ENCODE measurements at places on chromosomes 4 and X.

- no peak for DNase-seq
These were observed 236.1 kb downstream of the SPRY1 start for GRCh38 chr4:123632693-123633030.

GRCh38 chr4:123555233-123555806, 158.7 kb downstream of the SPRY1 start:
- DNase-seq: peak; percentile 36

DNA sequence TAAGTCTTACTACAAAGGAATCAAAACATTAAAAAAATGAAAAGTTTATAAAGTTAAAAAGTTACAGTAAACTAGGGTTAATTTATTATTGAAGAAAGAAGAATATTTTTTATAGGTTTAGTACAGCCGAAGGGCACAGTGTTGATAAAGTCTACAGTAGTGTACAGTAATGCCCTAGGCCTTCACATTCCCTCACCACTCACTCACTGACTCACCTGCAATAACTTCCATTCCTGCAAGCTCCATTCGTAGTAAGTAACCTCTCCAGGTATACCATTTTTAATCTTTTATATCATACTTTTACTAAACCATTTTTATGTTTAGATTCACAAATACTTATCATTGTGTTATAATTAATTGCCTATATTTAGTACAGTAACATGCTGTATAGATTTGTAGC, 307.5 kb upstream of the FAM241A start:
- DNase-seq: no peak

DNA sequence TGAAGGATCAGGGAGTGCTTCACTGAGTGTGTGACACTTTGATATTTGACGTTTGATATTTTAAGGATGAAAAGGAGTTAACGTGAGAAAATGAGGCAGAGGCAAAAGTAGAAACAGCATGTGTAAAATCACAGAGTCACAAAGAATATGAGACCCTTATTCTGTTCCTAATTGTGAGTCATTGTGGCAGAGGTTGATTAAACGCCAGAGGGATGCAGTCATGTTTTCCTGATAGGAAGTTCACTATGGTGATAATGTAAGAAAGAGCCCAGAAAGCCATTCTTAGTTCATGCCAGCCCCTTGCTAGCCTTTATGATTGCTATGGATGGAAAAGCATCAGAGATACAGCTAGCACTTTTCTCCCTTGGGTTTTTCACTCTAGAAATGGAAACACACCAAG, 33.5 kb upstream of the IGSF1 start:
- no peak for DNase-seq

DNA sequence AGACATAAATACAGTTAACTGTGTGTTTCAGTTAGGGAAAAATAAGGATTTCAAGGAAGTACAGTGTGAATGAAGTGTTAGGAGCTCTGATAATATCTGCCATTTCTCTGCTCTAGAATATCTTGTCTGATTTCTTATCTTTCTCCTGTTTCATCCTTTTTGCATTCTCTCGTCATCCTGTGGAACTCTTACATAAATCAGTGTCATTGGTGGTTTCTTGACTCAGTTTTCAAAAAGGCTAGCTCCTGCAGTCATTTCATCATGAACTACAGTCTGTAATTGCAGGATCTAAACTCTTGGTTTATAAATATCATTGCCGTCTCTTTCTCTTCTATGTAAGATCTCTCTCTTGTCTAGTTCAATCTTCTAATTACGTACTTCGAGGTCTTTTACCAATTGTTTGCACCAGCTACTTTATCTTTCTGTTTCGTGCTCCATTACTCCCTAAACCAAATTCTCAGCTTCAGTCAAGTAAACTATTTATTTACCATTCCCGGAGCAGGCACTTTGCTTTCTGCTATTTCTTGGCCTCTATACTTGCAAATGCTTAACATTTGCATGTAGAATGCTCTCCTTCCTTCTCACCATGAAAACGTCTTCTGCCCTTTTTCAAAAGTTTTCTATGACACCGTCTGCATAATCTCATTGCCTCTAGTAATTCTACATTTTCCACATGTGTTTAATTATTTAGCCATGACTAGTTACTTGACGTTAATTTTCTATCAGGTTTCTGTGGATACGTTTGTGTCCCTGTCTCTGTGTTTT, 294.0 kb downstream of the TENM3 start:
- DNase-seq: no peak

DNA sequence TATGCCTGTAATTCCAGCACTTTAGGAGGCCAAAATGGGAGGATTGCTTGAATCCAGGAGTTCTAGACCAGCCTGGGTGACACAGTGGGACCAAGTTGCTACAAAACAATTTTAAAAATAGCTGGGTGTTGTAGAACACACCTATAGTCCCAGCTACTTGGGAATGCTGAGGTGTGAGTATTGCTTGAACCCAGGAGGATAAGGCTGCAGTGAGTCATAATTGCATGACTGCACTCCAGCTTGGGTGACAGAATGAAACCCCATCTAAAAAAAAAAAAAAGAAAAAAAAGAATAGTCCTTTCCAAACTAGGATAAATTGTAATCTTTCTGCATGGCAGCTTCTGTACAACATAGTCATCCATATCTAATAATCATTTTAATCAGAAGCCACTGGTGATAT, 270.1 kb upstream of the INTU start:
- DNase-seq: no peak
